NCI-H446 treated with DMSO at 0.1 percent for 48 hours (cell line): ENCODE measurements at places on chromosomes 1 and 21.

- peak; percentile 73 for DNase-seq
These were observed 299.6 kb downstream of the LMX1A start for GRCh38 chr1:165056914-165057313.

- DNase-seq, result no peak
These were observed 656 bp downstream of the KNCN start for GRCh38 chr1:46550751-46551231.

DNA sequence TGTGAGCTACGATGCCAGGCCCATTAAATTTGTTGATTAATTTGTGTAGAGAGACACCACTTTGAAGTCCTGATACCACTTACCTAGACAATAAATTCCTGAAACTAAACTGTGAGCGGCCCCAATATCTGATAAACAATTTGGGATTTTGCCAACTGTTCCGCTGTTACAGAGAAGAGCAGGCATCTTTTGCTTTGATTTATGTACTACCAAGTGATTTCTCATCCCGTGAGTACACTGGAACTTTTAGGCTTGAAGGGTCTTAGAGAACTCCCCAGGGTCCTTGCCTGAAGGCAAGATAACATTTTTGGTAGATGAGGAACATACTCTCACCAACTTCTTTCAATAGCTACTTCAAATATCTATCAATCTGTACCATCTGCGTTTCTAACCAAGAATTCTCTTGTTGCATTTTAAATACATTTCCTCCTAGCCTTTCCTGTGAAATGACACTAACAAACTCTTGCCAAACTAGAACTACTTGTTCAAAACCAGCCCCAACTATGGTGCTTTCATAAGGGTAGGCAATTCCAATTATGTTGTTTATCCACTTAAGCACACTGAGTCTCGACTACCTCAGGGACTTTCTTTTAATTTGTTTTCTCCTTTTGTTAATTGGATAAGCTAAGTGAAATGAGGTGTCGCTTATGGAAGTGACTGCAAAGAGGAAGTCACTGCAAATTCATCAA, 23.2 kb upstream of the SLC30A1 start:
- no peak for DNase-seq

GRCh38 chr1:197394831-197395608, 127.0 kb downstream of the CRB1 start:
- DNase-seq, result no peak

DNA sequence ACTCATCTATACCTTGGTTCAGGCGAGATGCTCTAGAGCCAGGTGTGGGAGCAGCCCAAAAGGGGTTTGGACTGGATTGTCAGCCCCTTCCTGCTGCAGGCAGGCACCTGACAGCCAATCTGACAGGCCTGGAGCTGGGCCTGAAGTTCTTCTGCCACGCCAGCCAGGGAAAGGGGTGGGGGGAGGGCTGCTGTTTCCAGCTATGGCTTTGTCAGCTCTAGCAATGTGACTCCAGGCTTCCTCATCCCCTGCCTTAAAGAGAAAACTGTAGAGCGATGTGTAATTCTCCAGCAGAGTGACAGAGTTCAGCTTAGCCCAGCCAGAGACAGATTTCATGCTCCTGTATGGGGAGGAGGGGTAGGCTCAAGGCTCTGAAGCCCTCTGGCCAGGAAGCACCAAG, 30.3 kb downstream of the WNT4 start:
- no peak for DNase-seq

DNA sequence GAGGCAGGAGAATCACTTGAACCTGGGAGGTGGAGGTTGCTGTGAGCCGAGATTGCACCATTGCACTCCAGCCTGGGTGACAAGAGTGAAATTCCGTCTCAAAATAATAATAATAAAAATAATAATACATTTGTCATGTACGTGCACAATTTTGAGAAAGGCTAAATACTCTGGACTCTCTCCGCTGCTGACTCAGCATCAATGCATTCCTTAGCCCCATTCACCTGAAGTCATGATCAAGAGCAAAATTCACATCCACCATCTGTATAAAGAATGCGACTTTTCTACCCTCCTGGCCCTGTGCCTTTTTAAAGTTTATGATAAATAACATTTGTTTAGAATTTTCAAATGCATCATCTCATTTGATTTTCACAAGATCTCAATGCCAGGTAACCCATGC, 35.5 kb upstream of the MAP1LC3C start:
- DNase-seq, result no peak

DNA sequence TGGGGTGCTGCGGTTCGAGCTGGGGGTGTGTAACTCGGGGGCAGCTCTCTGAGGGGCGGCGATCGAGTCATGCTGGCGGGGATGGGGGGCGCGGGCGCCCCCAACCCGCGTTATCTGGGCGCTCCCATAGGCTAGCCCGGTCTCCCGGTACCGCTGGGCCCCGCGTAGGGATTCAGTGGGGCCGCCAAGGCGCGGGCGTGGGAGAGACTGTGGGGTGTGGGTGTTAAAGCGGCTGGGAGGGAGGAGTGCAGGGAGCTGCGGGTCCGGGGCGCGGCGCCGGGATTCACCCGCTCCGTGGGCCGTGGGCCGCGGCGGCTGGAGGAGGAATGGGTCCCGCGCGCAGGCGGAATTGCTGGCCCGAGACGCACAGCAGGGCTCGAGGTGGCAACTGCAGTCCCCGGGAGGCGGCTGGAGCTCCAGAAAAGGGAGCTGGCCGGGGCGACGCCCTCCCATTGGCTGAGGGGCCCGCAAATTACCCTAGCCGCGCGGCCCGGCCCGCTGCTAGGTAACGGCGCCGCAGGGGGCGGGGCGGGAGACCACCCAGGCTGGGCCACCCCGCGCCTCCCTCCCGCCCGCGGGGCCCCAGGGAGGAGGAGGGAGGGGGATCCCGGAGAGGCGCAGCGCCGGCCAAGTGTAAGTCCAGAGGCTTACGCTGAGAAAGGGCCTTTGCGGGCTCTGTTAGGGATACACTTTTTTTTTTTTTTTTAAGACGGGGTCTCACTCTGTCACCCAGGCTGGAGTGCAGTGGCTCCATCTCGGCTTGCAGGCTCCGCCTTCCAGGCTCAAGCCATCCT, at the start of gene PTCH2:
PTCH2 (minus strand) TSS at position 392 of the 794 bp plus-strand sequence; CDS start at position 71, 321 bp downstream.
- no peak for DNase-seq

DNA sequence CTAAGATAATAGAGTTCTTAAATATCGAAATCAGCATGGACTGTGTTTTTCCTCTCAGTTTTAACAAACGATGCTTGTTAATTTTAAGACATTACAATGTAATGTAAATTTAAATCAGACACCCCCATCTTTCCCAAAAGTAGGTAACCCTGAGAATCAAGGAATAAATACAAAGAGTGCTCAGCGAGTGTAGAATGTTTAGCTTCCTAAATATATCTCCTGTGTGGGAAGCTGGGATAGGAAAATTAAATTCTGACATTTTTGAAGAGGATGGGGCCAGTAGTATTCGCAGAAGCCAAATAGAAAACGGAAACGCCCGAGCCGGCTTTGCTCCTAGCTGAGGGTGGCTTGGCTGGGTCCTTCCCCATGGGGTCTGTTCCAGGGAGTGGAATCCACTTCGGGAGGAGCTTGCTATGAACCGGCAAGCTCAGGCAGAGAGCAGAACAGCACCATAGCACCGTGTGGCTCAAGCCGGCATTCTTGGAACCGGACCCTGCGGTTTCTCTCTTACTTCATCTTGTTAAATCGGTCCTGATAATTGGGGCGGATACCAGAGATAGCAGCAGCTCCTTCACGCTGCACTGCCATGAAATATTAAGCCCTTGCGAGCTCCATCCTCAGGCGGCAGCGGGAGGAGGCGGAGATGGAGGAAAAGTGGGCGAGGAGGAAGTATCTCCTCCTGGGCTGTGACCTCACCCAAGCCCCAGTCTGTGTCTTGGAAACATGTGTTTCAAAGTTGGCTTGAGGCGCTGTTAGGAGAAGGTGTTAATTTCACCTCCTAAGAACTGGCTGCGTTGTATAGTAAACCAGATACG, 24.9 kb downstream of the MAP3K7CL start:
- DNase-seq, result no peak

GRCh38 chr1:193181985-193182384, 4.4 kb downstream of the B3GALT2 start:
- peak; percentile 82 for DNase-seq

DNA sequence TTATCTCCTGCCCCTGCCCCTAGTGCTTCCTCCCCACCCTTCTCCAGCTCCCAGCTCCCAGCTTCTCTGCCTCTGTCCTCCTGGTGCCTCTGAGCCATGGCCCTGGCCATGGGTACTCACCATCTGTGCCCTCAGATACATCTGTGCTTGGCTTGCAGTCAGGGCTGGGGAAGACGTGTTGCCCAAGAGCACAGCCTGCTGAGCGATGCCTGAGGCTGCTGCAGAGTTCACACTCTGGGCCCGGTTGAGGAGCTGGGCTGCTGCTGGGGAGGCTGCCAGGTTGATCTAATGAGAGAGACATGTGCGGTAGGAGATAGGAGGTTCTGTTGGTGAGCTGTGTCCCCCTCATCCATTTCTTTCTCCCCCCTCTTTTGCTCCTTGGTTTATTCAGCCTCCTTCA, 49.4 kb upstream of the A3GALT2 start:
- DNase-seq, result peak; percentile 33

DNA sequence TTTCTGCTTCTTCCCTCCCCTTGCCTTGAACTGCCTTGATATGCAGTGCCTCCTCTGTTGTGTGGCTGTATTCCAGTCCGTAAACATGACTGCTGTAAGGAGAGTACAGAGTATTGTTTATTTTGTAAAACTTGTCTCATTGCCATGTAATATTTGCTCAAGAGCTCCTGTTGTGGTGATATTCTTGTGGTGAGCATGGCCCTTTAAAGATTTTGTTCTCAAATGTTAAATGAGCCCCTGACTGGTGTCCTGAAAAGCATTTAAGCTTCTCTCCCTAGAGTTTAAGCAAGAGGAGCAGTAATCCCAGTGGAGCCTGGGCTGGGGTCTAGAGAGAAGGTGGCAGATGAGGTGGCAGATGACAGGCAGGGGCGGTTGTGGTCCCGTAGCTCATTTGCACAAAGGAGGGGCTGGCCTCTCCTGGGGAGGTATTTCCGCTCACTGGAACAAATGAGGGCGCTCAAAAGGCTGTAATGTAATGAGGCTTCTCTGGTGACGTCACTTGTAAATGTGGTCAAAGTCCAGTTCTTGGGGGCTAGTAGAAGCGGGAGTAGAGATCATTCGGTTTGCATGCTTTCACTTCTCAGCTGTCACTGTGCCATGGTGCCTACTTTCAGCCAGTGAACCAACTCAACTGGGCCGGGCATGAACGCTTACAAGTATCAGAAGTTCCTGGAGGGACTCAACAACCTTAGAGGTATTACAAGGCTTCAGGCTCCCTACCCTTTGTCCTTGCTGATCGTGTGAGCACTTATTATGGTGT, 46.0 kb upstream of the MACF1 start:
- DNase-seq, result peak; percentile 25

DNA sequence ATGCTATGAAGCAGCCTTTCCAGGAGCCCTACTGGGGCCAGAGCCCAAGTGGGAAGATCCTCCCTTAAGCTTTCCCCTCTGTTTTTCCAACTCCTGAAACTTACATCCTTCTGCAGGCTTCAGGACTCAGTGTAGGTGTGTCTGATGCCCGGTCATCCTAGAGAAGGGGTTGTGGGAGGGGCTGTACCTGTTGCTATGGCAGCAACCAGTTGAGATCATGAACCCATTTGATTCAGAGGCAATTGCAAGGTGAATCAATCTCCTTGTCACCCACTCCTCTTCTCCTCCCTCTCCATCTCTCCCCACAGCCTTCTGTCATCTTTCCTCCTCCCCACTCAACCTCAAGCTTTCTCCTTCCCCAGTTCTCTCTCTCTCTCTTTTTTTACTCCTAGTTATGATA, 151.8 kb downstream of the CACNA1E start:
- DNase-seq, result no peak

DNA sequence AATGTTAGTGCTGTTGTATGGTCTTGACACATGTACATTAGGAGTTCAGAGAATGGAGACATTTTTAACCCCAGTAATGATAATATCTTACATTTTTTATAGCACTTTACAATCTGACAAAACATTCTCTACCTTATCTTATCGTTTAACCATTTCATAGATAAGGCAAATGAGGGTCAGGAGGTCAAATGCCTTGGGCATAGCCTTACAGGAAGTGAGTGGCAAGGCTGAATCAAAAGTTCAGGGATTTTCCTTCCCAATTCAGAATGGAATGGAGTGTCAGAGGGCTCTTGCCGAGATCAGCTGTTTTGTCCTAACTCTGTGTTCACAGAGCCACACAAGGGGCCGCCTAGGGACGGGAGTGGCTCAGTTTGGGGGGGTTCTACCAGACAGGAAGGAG, 57.6 kb upstream of the AK4 start:
- no peak for DNase-seq

- DNase-seq, result no peak
These were observed 15.0 kb downstream of the OXCT2 start for GRCh38 chr1:39755965-39756659.

DNA sequence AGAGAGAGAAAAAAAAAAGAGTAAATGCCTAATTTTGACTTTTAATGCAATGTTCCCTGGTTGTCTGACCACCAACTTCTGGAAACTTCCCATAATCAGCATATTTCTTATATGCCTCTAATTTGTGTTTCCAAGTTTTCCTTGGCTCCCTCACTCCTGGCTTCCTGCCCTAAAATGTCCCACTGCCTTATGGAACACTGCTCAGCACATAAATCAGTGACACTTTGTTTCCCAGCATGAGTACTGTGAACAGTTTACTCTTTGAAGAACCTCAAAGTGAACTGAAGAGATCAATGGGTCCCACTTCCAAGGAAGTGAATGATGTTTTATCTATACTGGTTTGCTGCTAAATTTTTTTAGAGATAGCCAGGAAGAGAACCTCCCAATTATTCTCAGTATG, 271.3 kb upstream of the PRMT6 start:
- DNase-seq, result peak; percentile 74

- no peak for DNase-seq
These were observed 121.7 kb downstream of the SLC30A10 start for GRCh38 chr1:219806642-219807041.

GRCh38 chr1:12279003-12279402, 49.2 kb downstream of the VPS13D start:
- no peak for DNase-seq

GRCh38 chr1:18232052-18232451, 124.5 kb downstream of the IGSF21 start:
- no peak for DNase-seq

DNA sequence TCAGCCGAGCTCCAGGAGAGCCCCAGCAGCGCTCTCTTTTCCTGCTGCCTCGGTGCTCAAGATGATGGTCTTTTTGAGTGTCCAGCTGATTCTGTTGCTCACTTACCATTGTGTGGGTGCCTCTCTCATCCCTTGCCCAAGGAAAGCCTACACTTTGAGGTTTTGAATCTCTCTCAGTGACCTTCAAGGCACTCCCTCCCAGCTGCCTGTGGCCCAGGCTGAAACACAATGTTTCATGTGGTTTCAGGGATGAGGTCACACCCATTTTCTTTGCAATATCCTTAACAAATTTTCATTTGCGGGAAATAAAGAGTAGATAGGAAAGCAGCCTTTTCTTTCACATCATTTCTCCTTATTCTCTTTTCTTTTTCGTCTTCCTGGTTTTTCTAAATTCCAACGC, 12.6 kb upstream of the MRPS14 start:
- no peak for DNase-seq
